ENCODE measurements at places on chromosomes 12 and 14.

DNA sequence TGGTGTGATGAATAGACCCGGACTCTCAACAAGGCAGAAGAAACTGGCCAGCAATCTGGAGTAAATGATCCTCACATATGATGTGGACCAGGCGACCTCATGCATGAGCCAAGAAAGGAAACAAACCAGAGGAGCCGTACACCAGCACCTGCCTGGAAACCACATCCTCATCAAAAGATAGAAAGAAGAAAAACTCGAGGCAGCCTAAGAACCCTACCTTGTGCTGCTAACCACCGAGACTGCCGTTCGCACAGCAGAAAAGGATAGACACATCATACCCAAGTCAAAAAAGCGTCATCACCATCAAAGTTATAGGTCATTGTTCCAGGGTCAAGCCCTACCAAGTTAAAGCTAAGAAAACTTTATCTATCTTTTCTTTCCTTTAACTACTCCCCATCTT lies 66.7 kb downstream of the RESF1 start:
- no peak for DNase-seq

DNA sequence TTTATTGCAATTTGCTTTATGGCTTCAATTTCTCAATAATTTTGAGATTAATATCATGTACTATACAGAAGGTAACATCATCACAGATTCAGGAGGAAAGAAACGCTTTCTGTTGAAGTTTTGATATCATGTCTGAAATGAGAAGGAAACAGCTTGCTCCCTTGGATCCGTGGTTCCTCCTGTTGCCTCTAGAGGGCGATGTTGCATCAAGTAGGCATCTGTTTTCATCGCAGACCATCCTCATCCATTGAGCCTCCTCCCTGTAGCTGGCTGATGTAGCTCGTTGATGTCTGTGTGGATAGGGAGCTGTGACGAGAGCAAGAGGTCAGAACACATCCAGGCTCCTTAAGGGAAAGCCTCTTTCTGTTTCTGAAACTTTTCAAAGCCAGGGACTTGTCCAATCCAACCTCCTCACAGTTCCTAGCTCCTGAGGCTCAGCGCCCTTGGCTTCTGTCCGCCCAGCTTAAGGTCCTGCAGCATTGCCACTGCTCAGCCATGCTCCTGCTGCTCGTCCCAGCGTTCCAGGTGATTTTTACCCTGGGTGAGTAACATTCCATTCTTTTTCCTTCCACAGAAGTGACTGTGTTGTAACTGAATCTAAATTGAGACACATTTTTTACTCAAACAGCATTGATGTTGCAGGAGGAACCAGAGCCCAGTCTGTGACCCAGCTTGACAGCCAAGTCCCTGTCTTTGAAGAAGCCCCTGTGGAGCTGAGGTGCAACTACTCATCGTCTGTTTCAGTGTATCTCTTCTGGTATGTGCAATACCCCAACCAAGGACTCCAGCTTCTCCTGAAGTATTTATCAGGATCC lies 304.8 kb upstream of the OR4E1 start:
- no peak for DNase-seq

GRCh38 chr12:108559748-108560147 lies 1.2 kb downstream of the SART3 start:
- no peak for DNase-seq

DNA sequence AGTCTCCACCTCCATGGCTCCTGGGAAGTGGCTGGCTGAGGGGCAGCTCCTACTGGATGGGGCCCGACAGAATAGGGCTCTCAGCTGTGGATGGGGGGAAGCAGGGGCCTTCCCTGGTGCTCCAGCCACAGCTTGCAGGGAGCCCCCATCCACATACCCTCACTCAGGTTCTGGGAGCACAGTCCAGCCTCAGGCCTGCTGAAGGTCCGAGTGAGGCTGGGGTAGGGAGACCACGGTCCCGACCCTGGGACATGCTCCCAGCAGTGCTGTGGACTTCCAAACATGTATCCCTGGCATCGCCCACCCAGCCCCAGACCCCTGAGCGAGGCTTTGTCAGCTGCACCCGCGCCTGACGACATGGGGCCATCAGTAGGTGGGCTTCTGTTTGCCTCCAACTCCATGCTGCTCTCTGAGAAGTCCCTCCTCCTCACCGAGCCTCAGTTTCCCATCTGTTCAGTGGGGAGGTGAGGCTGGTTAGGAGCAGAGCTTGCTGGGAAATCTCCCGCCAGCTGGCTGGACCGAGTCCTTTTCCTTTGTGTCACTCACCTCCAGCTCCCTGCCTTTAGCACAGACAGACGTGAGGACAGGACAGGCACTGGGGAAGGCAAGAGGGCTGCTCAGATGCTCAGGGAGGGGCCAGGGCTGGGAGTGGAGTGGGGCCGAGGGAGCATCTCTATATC lies 9.1 kb upstream of the ATG101 start:
- DNase-seq, result no peak

DNA sequence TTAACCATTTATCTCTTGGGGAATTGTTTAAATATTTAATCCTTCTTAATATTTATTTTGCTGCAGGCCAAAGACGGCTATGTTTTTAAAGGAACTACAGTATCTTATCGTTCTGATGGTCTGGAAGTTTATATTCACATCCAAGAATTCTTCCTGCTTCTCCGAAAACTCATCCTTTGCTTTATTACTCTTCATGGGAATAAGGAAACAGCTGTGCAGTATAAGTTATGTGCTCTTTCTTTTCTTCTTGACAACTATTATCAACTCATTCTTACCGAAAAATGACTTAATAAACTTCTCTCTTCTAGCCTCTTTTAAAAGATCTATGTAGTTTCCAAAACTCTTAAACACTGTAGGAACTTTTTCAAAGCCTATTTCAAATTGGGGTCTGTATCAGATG lies 335.6 kb upstream of the NOVA1 start:
- no peak for DNase-seq
